ENCODE measurements at places on chromosomes 16 and 17. TPM values are rescaled to one million over a fixed set of nuclear protein-coding genes. Genes with fewer than 3 reads are reported as not detected.

The NOTUM gene
- 0.13 TPM for total RNA-seq

The ZNF286A gene
- total RNA-seq, result 26.0 TPM

- peaks cover 14% of the 10 kb centered on the region for H3K27me3 ChIP-seq
- DNase-seq, result no peak
- no peaks in the 10 kb centered on the region for H3K36me3 ChIP-seq
- peaks cover 32% of the 10 kb centered on the region for H3K4me1 ChIP-seq
Observed at GRCh38 chr17:73595479-73595878, 48.8 kb downstream of the SDK2 start.

DNA sequence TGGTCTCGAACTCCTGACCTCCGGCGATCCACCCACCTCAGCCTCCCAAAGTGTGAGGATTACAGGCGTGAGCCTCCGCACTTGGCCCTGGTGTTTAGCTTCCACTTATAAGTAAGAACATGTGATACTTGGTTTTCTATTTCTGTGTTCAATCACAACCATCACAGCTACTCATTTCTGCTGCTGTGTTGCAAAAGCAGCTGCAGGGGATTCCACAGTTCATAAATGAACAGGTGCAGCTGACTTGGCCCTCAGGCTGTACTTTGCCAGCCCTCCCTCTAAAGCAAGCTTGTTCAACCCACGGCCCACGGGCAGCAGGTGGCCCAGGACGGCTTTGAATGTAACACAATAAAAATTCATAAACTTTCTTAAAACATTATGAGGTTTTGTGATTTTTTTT is 79.2 kb downstream of the SLC39A11 start:
- H3K27ac ChIP-seq, result no peak overlapping the region
- no peaks in the 10 kb centered on the region for H3K27me3 ChIP-seq
- no peak overlapping the region for H3K4me3 ChIP-seq

- no peak overlapping the region for H3K4me3 ChIP-seq
- H3K36me3 ChIP-seq, result peaks cover 3% of the 10 kb centered on the region
- peaks cover 19% of the 10 kb centered on the region for H3K4me1 ChIP-seq
- H3K27me3 ChIP-seq, result no peaks in the 10 kb centered on the region
Observed at GRCh38 chr16:3580251-3580651, 3.0 kb upstream of the NLRC3 start.

The CSH2 gene
- total RNA-seq, result not detected

The HEATR9 gene
- 0.90 TPM for total RNA-seq

Measured in T-cell (primary cell).